Fibroblast of the conjunctiva (primary cell): ENCODE measurements at places on chromosomes 12 and 14.

GRCh38 chr12:83214185-83214584 lies 527.5 kb downstream of the TMTC2 start:
- DNase-seq: no peak

GRCh38 chr12:56488041-56488955 lies at the start of gene GLS2:
TSS of gene GLS2 (minus strand) at chr12:56488161. CDS start at chr12:56488118, 43 bp downstream.
- peak; percentile 34 for DNase-seq

- DNase-seq: no peak
These were observed 168.2 kb downstream of the KIF26A start for GRCh38 chr14:104306450-104307040.

GRCh38 chr14:93330609-93331000 lies 2.2 kb downstream of the BTBD7 start:
- DNase-seq: no peak

DNA sequence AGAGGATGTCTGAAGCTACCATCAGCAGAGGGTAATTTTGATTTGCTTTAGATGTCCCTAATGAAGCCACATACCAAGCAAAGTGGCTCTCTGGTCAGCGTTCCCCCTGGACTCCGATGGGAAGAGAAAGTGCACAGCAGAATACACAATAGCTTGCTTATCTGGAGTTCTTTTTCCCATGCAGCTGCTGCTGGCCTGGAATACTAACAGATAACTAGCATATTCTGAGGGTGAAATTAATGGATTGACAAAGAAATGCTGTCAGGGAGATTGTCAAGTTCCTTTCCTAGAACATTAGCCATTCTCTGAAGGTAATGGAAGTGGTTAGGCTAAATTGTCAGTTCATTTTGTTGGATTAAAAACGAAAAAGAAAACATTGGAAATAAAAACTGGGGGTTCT lies 391.3 kb downstream of the FLRT2 start:
- DNase-seq: no peak

DNA sequence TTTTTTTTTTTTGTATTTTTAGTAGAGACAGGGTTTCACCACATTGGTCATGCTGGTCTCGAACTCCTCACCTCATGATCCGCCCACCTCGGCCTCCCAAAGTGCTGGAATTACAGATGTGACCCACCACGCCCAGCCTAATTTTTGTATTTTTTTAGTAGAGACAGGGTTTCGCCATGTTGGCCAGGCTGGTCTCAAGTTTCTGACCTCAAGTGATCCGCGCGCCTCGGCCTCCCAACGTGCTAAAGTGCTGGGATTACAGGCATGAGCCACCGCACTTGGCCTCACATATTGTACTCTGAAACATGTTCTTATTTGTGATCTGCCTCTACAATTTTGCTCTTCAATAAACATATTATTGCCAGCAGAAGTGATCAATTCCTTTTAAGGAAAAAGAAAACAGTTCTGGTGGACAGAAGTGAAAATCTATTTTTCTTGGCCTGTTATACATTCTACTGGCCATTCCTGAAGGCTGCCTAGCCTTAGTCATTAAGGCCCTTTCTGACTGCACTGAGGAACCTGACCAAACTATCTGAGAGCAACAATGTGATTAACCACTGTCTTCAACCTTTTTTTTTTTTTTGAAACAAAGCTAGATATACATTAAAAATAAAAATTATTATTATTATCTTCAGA lies 36.1 kb downstream of the SNX6 start:
- peak; percentile 75 for DNase-seq

GRCh38 chr12:131640525-131640924 lies 70.4 kb upstream of the SFSWAP start:
- no peak for DNase-seq

DNA sequence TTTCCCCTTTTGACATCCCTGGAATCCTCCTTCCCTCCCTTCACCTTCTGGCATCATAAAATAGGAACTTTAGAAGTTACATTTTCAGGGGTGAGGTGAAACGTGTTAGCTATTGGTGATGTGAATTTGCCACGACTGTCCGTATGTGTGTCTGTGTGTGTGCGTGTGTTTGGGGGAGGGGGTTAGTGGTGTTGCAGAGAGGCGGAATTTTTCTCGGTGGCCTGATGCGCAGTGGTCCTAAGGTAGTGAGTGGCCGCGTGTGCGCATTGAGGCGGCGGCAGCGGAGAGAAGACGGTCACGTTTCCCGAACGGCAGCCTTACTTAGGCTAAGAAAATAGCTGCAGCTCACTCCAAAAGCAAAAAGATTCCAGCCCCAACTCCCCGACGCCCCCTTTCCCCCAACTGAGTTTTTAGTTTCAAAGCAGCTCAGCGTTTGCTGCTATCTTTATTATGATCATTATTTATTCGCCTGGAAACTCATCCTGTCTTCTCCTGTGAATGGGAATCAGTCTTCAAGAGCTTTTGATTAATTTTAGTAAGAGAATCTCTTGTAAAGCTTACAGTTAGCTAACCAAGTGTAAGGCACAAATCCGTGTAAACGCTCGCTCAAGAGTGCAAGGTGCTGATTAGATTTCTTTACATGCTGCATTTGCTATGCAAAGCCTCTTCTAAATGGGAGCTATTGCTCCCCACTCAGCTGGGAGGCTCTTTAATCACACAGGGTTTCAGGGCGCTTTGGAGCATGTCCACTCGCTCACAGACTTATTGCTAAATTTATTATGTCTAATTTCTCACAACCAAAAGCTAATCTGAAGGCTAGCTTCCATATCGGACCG lies 4.7 kb downstream of the FLRT2 start:
- DNase-seq: no peak

DNA sequence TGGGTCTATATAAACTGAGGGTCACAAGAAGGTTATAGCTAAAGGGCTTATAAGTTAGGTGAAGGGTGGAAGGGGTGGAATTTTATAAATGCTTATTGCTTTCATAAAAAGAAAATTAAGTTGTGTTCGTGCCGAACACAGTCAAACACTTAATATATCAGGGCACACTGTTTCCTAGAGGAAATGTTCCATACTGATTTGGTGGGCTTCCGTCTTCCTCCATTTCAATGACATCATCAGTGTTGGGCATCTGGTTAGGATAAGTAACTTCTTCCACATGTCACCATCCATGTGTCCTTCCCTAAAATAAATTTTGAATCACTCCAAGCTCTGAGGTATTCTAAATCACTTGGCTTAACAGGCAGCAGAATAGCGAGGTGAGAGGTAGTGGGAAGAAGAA lies 466.4 kb downstream of the MED13L start:
- no peak for DNase-seq

DNA sequence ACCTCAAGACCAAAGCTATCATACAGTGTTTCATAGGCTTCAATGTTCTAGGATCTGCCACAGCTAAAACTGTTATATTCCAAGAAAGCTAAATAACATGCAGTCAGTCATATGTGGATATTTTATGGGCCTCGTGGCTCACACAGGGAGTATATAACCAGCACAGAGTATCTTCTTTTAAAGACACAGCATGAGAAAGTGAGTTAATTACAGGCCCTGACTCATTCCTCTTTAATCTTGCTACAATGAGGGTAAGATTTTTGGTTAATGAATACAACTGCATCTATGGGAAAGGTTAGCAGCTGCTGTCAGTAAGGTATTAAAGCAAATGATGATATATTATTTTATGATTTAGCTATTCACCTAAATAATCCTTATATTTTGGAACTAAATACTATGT lies 111.0 kb downstream of the TRAFD1 start:
- DNase-seq: no peak

DNA sequence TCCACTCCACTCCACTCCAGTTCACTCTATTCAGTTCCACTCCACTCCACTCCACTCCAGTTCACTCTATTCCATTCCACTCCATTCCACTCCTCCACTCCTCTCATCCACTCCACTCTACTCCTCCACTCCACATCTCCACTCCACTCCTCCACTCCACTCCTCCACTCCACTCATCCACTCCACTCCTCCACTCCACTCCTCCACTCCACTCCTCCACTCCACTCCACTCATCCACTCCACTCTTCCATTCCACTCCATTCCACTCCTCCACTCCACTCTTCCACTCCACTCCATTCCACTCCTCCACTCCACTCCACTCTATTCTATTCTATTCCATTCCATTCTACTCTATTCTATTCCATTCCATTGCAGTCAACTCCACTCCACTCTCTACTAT lies 9.8 kb downstream of the SERPINA5 start:
- no peak for DNase-seq

DNA sequence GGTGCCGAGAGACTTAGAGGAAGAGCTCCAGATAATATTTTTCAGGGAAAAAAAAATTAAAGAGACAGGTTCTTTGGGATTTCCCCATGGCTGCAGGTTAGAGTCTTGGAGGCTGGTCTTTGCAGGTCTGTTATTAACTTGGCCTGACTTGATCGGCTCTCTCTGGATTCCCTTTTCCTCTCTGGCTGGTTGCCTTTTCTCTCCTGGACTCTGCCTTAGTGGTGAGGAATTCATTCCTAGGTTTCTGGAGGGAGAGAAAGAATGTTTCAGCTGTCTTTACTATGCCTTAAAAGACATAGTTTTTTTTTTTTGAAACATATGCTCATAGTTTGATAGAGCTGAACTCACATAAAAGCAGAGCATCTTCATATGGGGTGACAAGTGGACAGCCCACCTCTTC lies 336.3 kb downstream of the BMP4 start:
- DNase-seq: no peak

DNA sequence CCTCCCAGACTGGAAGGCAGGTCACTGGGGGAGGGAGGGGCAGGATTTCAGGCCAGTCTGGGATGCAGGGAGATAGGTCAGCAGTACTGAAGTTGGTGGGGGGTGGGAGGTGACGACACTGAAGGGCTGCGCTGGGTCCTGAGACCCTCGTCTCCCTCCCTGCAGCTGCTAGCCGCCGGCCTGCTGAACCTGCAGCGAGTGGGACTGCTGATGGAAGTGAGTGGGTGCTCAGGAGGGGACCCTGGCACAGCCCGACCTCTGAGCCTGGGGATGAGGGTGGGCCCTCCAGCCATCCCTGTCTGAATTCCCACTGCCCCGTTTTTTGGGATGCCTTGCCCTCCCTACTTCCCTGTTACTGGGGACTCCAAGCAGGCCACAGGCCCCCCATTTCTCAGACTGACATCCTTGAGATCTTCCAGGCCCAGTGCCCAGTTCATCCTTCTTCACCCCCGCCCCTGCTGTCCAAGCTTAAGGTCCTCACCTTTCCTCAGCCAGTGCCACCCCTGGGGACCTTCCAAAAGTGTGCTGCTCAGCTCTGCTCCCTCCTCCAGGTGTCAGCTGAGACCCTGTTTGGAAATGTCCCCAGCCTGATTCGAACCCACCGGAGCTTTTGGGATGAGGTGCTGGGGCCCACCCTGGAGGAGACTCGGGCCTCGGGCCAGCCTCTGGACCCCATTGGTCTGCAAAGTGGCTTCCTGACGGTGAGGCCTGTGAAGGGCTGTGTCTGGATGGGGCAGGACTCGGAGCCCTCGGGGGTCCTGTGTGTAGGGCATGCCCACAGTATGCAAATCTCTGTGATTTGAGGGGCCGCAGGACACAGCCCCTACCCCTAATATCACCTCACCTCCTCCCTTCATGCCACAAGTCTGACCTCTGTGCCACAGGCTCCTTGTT lies 5.5 kb downstream of the PLEKHG6 start:
- no peak for DNase-seq

DNA sequence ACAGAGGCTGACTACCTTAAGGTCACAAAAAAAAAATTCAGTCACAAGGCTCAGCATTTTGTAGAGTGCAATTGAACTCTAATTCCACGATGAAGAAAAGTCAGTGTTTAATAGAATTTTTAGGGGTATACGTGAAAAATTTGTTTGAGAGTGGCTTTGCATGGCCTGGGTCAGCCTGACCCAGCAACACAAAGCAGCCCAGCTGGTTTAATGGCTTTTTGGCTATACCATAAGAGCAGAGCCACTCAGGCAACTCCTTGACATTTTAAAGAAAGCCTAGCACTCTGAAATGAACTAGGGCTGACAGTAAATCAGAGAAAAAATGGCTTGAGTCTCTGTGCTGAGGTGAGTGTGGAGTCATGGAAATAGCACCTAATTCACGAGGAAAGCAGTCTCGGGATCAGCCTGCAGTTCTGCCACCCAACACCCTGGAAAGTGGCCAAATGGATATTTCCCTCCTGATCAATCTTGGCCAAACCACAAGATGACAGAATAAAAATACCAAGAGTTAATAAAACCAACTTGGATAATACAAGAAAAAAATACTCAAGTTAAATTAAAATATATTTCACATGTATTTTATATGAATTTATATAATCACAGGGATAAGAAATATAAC lies 59.5 kb downstream of the GALNT4 start:
- DNase-seq: no peak

DNA sequence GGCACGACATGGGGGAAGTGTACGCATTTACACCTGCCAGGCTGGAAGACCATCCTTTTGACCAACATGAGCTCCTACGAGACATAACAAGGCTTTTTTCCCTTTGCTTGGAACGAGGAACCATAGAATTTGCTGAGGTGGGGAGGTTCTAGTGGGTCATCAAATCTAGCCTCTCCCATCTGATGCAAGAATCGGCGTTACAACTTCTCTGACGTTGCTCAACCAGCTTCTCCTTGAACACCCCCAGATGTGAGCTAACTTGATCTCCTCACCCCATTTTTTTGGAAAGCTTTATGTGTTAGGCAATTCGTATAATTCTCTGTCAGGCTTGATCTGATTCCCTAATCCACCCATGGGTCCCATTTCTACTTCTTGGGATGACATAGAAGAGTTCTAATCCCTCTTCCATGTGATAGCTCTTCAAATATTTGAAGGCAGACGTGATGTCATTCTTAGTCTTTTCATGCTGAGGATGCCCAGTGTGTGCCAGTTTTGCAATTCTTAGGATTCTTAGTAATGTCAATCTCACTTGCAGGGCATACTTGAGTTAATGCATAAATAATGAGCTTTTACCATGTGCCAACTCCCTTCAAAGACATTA lies 163.6 kb upstream of the PARP11 start:
- DNase-seq: no peak

DNA sequence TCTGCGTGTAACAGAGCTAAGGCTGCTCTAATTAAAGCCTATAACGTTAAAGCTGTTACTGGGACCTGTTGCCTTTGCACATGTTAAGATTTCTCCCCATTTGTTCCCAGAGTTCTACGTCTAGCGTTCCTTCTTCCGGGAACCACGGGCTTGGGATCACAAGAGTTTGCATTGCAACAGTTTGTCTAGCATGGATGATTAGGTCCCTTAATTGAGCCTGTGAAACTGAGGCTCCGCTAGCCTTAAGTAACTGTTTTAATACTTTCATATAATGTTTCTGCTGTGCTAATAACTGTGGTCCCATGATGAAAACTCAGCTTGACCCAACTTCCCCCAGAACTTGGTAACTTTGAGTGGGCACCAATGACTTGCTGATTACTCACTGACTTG lies 16.7 kb upstream of the LYZ start:
- DNase-seq: no peak

GRCh38 chr14:68607081-68607866 lies 185.6 kb downstream of the ZFP36L1 start:
- DNase-seq: no peak

- peak; percentile 2 for DNase-seq
These were observed 14.7 kb downstream of the PTPRO start for GRCh38 chr12:15336768-15337553.
